Activated T-cell treated with anti-CD3 and anti-CD28 coated beads, Interleukin-2, amount 50 U/mL, for 24 hours (primary cell): ENCODE measurements at places on chromosomes 6 and 20.

DNA sequence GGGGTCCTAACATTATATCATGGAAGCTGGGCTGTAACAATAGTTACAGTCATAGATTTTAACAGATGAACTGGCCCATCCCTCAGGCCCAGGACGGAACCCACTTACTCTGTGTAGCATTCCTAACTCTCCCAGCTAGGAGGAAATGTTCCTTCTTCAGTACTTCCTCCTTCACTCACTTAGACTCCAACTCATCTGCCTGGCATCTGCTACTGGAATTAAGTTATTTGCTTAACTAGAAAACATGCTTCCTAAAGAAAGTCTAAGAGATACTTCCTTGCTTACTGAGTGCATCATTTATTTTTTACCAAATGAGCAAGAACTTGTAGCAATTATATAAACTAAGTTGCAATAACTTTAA, 20.5 kb downstream of the GCLC start:
- DNase-seq: no peak

GRCh38 chr6:149118737-149119653, 198.5 kb upstream of the TAB2 start:
- DNase-seq: no peak

DNA sequence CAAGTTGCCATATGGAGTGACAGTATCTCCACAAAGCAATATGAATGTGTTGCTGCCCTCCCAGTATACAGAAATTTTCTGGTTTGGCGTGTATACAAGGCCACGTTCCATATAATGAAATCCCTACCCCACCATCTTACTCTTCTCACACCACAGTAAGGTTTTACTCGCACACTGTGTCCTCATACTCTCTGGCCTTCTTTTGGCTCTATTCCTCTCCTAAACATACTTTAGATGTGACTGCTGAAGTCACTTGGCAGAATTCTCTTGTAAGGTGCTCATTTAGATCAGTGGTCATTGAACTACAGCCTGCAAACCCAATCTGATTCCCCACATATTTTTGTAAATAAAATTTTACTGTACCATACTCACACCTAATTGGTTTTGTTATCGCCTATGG, 123.2 kb downstream of the RFPL4B start:
- no peak for DNase-seq

GRCh38 chr6:6407071-6407741, 86.7 kb upstream of the F13A1 start:
- no peak for DNase-seq

- DNase-seq: no peak
Measured at GRCh38 chr20:40991181-40991889, 37.3 kb upstream of the TOP1 start.

GRCh38 chr20:18042229-18042628, 15.5 kb downstream of the OVOL2 start:
- DNase-seq: no peak

DNA sequence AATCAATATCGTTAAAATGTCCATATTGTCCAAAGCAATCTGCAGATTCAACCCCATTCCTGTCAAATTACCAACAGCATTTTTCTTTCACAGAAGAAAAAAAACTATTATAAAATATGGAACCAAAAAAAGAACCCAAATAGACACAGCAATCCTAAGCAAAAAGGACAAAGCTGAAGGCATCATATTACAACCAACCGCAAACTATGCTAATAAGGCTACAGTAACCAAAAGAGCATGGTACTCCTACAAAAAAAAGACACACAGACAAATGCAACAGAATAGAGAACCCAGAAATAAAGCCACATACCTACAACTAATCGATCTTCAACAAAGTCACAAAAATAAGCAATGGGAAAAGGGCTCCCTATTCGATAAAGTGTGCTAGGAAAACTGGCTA, 49.2 kb downstream of the RNGTT start:
- no peak for DNase-seq

GRCh38 chr20:37131486-37131885, 35.7 kb upstream of the RBL1 start:
- no peak for DNase-seq

DNA sequence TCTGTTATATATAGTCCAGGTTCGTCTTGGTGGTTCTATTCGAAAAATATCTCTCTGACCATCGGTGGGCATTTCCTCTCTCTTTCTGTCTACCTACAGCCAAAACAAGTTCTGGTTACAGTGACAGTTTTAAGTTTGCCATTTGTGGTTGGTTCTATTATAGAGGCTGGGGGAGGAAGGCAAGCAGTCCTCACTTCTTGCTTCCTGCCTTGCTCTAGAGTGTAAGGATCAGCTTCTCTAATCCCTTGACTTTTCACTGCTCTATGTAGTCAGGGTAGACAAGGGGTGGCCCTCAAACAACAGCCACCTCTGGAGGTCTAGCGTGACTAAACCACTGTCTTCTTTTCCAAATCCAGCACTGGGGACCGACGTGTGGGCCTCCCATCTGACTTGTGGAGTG, 16.1 kb downstream of the E2F3 start:
- no peak for DNase-seq

- no peak for DNase-seq
Measured at GRCh38 chr20:24289737-24290481, 179.5 kb upstream of the SYNDIG1 start.

DNA sequence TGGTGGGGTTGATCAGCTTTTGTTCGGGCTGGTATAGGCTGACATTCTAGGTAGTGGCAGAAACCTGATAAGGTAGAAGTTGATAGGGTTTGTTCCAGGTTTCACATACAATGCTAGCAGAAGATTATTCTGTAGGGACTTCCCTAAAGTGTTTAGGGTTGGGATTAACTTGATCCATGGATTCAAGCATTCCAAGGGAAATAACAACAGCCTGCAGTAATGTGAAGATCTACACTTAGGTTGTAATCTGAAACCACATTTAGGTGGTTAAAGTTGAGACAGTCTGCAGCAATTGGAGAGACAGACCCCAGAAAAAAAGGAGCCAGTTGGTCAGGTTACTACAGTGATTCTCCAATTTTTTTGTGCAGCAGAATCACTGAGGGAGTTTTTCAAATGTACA, 56.1 kb downstream of the GJA1 start:
- no peak for DNase-seq

GRCh38 chr6:97364327-97364726, 81.3 kb upstream of the MMS22L start:
- no peak for DNase-seq

DNA sequence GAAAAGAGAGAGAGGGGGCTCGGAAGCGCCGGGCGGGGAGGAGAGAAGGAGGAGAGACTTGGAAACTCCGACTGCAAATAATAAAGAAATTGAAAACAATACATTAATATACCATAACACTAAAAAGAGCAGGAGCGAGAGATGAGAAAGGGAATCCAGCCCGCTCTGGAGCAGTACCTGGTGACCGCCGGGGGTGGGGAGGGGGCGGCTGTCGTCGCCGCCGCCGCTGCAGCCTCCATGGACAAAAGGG, 338 bp downstream of the E2F3 start:
- DNase-seq: no peak

DNA sequence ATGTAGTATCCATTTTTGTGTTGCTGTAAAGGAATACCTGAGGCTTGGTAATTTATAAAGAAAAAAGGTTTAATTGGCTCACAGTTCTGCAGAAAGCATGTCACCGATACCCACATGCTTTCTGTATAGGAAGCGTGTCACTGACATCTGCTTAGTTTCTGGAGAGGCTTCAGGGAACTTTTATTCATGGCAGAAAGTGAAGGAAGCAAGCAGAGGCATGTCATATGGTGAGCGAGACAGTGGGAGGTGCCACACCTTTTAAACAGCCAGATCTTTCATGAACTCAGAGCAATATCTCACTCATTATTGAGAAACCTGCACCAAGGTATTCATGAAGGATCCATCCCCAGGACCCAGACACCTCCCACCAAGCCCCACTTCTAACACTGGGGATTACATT, 3.5 kb downstream of the SUMO4 start:
- DNase-seq: no peak

GRCh38 chr6:139920776-139921100, 546.3 kb upstream of the CITED2 start:
- no peak for DNase-seq

DNA sequence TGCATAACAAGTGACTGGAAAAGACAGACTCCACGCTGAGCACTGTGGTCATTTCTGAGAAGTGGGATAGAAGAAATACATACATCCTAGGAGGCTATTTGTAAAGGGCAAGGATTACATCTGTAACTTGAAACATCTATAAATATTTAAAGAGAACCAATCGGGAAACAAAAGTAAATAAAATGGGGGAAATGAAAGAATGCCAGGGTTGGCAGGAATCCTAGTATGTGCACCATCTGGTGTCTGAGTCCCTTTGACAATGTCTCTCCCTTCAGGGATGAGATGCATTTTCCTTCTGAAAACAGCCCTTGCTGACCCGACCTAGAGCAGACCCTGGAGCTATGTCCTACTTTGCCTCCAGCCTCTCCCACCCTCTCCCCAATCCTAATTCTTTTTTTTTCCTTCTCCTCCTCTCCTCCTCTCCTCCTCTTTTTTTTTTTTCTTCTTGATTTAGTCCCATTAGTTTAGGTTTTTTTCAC, 53.2 kb downstream of the VSTM2L start:
- DNase-seq: no peak

DNA sequence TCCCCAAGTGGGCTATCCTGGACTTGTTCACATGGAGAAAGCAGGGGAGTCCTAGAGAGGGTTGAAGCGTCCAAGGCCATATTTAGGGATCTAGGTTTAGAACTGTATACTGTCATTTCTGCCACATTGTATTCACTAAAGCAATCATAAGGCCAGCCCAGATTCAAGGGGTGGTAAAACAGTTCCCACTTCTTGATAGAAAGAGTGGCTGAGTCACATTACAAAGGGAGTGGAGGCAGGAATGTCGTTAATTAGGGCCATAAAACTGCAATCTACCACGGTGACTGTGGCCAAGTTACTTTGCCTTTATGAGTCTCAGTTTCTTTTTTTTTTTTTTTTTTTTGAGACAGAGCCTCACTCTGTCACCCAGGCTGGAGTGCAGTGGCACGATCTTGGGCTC, 7.4 kb upstream of the UBR2 start:
- no peak for DNase-seq

- DNase-seq: peak; percentile 35
Measured at GRCh38 chr6:144248003-144248402, 37.1 kb upstream of the UTRN start.

DNA sequence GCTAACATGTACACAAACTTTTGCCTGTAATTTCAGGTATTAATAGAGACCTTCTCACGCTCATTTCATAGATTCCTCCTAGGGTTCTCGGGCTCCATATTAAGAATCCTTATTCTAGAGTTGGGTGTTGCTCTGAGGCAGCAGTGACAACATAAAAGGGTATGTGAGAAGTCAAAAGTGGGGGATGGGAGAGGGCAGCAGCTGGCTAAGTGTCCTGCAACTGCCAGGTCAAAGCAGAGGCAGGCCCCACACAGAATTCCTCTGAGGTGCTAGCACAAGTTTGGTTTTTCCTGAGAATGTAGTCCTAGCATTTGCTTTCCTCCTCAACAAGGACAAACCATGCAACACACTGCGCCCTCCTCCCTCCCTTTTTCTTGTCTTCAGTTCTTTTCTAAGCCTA, 4.6 kb downstream of the NSFL1C start:
- no peak for DNase-seq

DNA sequence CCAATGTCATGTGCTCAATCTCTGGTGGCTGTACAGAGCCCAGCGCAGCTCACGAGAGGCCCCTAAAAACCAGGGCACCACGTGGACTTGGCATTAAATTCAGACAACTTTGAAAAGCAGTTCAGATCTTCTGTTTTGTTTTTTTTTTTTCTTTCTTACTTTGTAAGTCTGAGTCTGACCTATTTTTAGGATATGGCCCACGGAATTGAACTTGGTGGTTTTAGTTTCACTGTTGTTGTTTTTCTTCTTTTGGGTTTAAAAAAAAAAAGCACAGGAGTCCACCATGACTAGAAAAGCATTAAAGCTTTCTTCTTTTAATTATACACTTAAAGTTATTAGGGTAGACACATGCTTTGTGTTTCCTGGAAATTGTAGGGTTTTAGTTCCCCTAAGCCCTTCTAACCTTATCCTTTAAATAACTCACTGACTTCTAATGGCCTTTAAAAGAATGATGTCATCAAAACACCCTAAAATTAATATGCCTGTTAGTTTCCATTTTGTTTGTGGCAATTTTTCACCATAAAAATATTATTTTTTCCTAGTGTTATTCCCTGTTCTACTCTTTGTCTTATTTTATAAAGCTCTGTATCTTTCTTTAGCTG, 48.5 kb upstream of the CCN2 start:
- no peak for DNase-seq

GRCh38 chr20:17437251-17437650, 93.9 kb downstream of the BFSP1 start:
- no peak for DNase-seq

- DNase-seq: no peak
Measured at GRCh38 chr6:9461188-9461587, 953.7 kb downstream of the TFAP2A start.

- peak; percentile 72 for DNase-seq
Measured at GRCh38 chr6:16760516-16761470, at the start of gene ATXN1. TSS of gene ATXN1 (minus strand) at chr6:16761460.

GRCh38 chr6:168124158-168124557, 45.1 kb upstream of the FRMD1 start:
- no peak for DNase-seq

GRCh38 chr20:51354769-51355319, 187.7 kb downstream of the NFATC2 start:
- DNase-seq: no peak

GRCh38 chr6:37041521-37041920, 36.1 kb downstream of the FGD2 start:
- no peak for DNase-seq

DNA sequence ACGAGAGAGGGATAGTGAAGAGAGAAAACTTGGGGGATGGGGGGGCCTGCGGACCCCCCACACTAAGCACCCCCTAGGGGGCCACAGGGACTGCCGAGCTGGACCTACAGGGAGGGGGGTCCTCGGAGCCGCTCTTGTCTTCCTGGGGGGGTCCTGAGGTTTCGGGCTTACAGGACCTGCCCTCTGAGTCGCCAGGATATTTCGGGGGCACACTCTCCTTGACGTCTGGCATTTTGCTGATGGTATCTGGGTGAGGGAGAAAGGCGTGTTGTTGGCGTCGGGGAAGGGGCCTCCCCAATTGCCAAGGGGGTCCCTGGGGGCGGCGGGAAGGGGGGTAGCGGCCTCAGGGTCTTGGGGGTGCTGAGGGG, 516 bp downstream of the TCP11 start:
- no peak for DNase-seq

- DNase-seq: no peak
Measured at GRCh38 chr20:48695255-48695654, 132.5 kb downstream of the PREX1 start.

DNA sequence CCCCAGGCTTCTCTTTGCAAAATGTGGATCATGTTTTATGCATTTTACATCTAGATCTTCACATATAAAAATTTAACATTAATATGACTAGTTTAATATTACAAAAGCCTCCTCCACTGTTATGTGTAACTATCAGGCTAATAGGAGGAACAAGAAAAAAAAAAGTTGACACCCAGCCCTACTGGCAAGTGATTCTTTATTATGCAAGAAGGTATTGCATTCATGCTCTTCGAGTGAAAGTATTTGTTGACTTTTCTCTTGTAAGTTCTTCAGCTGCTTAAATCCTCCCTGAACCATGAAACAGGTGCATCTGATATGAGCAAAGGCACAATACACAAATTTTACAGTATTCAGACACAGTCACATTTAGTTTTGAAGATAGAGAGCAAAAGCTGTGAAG, 716 bp upstream of the HLA-DQB2 start:
- no peak for DNase-seq

- DNase-seq: no peak
Measured at GRCh38 chr6:160102956-160103824, 18.4 kb upstream of the SLC22A1 start.
